Activated CD8-positive, alpha-beta memory T cell treated with anti-CD3 and anti-CD28 coated beads for 1 hour (primary cell): ENCODE measurements at places on chromosomes 6 and 20.

- DNase-seq, result no peak
Observed at GRCh38 chr6:119043783-119044182, 34.7 kb downstream of the FAM184A start.

DNA sequence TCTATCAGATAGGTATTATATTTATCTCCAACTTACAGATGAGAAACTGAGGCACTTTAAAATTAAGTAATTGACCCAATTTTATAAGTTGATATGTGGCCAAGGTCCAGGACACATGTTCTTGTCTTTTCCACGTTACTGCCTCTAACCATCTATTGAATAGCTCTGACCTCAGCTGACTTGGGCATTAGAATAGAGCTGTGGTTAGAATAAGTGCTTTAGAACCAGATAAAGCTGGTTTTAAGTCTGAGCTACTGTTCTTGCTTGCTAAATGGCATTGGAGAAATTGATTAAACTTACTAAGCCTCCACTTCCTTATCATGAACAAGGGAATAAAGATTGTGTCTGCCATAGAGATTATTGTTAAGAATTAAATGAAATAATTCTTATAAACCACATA, 147.8 kb upstream of the DTNBP1 start:
- DNase-seq, result no peak

DNA sequence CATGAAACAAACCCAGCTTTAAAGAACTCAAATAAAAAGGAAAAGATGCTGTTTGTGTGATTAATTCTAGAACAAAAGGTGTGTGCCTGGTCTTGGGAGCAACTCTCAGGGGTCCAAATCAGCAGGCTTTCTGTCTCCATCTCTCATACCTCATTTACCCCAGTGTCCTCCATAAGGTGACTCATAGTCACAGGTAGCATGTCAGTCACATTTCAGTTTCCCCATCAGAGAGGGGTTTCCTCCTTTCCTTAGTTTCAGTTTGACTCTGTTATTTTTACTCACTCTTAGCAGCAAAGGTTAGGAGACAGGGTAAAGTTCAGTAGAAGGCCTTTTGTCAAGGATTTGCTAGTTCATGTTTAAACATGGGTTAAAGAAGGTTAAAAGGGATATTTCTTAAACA, 46.2 kb downstream of the OGFRL1 start:
- DNase-seq, result no peak

DNA sequence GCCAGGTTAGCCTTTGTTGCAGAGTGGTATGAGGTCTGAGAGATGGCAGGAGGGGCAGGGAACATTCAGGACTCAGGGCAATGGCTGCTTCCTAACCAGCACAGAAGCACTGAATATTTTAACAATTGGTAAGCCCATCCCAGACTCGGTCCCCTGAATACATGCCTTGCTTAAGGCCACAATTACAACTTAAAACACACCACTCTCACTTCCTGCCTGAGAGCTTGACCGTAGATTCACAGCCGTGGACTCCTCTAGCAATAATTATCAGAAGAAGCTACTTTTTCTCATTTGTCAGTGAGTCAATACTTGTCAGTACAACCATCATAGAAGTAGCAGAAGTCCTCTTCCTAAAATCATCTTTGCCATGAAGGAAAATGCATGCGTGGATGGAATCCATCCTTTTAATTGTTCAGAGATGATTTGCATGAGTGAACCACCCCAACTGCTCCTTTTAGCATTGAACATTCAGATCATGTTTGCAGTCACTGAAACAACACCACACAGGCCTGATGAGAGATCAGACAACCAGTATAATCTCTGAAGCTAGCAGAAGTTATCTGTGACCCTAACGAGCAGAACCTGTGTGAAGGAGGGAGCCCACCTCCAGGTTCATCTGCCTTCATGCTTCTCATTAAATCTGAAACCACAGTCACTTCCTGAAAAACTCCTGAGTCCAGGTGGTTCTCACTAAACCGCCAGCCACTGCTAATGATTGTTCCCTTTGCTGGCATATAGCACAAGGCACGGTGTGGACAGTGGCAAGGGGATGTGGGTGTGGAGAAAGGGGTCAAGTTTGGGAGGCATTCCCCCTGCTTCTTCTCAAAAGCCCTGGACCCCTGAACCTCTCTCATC, 333.9 kb upstream of the CNR1 start:
- no peak for DNase-seq

GRCh38 chr6:99603421-99604165, 3.0 kb upstream of the PRDM13 start:
- DNase-seq, result no peak

DNA sequence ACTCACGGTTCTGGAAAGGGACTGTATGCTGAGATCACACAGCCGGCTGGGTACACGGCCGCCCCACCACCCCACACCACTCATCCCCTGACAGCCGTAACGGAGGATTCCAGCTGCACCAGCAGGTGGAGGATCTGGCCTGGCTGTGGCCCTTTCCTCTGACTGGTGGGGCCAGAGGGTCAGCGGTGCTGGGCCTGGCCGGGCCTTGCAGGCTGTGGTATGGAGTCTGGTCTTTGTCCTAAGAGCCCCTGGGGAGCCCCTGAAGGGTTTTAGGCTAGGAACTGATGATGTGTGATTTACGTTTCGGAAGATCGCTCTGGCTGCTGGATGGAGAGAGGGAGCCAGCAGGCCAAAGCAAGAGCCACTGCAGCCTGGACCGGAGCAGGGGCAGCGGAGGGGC, 26.6 kb downstream of the NOL4L start:
- no peak for DNase-seq

GRCh38 chr6:148507774-148508173, 165.1 kb downstream of the SASH1 start:
- no peak for DNase-seq

GRCh38 chr6:157539421-157539822, 158.4 kb downstream of the ZDHHC14 start:
- DNase-seq, result no peak

DNA sequence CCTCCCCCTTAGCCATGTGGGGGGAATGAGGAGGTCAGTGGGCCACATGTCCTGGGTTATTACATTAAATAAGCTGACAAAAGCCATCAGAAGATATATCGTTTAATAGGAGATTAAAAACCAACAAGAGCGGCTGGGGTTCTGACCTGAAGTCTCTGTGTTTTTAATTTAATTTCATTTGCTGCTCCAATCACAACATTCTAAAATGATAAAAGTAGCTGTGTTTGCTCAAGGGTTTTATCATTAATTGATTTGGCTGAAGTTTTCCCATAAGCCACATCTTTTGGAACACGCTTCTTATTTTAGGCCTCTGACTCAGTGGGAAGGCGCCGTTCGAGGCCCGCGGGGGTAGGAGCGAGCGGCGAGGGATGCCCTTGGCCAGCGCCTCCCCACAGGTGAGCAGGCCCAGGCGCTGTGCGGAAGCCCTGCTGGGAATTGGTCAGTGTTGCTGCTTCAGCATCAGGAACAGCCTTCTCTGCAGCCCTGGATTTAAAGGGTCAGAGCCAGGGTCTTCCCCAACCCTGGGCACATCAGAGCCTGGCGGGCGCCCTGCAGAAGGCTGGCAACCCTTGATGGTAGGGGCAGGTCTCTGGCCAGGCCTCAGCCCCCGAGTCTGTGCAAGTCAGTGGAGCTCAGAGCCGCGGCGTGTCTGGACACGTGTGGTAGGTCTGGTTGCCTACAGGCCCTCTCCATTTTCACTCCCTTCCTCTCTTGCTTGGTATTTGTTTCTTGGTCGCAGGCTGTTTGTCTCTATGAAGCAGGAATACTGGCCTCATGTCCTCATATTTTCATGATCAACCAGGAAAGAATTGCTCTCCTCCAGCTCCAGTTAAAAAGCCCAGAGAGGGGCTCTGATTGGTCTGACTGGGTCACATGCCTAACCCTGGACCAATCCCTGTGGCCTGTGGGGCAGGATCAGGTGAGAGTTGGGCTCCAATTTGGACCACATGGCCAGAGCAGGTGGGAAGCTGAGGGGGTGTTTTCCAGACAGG, 30.9 kb upstream of the MLN start:
- DNase-seq, result no peak

DNA sequence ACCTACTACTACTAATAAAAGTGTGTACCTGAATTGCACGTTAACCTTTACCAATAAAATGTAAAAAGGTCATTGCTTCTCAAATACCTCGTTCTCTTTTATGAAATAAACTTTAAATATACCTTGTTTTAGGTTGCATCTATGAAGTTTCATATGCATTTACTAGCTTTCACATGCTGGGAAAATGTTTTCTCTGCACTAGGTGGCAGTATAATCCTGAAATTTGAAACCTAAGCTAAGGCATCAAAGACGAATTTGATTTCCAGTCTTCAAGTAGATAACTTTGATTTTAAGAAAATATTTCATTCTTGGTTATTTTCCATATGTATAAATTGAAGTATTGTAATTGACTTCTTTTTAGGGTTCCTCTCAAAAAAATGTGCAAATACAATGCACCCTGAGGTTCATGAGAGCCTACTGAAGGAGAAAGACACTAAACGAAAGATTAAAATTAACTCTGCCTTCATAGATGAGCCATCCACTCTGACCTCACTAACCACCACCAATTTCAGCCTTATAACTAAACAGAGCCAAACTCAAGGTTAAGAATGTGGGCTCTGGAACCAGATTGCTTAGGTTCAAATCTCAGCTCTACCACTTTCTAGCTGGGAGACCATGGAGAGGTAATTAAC, 7.3 kb upstream of the COL9A1 start:
- no peak for DNase-seq

DNA sequence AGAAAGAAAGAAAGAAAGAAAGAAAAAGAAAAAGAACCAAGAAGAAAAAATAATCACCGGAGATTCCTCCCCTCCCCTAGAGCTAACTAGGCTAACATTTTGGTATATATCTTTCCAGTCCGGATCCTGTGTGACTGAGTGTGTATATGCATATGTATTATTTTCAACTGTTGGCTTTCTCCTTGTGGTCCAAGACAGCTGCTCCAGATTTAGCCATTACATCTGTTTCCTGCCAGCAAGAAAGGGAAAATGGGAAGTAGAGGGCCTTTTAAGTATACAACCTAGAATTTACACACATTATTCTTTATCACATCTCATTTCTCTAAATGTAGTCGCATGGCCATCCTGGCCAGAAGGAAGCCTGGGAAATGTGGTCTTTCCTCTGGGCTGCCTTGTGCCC, 15.2 kb downstream of the SLC52A3 start:
- DNase-seq, result no peak

DNA sequence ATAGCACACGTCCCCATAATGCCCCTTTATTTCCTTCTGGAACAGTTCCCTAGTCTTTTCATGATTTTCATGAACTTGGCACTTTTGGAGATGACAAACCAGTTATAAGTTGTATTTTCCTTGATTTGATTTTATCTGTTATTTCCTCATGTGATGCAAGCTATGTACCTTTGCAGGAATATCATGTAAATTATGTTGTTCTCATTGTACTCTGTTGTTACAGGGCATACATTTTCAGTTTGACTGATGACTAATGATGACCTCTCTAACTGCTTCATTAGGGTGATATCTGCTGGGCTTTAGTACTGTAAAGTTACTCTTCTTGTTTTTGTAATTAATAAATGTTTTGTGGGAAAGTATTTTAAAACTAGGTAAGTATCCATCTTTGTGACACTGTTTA, 147.3 kb downstream of the ZFAND3 start:
- DNase-seq, result no peak

DNA sequence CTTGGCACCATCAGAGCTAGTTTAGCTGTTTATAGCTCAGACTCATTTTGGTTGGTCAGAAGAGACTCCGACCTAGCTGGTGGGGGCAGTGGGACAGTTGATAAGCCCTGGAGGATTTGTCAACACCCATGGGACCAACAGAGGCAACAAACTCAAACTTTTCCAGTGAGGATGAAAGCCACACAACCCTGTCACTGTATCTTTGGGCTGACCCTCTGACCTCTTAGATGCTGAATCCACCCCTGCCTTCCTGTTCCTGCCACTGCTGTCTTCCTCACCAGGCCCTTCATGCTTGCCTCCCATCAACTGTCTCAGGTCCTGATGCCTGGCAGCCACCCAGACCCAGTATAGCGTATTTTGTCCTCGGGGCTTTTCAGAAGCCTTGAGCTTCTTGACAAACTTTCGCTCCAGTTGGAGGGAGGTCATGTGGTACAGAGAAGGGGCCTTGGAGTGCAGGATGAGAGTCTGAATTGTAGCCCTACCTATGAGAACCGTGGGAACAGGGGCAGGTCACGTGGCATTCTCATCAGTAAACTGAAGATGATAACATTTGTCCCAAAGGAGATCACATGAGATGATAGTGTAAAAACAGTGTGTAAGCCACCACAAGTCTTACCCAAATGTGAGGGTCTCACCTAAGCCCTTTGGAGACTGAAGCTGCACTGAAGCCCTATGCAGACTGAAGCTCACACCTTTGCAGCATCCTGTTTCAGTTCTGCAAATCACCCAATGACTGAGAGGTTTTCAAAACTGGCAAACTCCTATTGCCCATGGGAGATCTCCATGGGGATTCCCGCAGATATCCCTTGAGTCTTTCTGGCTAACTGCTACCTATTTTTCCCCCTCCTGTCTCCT, 72.0 kb upstream of the F13A1 start:
- DNase-seq, result no peak

DNA sequence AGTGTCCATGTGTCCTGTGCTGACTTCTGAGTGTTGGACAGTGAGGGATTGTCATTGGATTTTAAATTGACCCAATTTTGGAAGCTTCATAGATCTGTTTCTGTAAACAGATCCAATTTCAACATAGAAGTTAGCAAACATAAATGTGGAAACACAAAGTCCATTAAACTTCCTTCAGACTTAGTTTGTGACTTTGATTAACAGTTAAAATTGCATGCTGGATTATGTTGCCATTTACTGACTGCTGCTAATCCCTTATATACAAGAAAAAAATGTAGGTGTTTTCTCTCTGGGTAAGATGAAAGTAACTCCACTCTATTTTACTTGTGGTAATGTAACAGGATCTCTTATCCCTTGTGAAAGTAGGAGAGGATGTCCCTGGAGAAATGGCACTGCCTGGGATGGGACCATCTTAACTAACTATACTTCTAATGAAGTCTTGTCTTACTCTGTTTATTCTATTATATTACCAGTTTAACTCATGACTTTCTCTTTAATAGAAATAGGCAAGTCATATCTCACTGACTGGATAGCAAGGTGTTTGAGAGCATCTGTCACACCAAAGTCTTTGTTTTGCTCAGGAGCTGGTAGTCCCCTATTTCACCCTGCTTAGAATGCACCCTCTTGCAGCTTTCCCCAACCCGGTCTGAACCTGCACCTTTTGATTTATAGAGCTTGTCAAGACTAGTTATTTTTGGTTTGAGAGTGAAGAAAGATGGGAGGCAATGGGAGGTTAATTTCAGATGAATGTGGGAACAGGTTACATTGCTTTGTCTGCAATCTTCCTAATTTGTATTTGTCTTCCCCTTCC, 7.2 kb downstream of the TPX2 start:
- no peak for DNase-seq

- no peak for DNase-seq
Observed at GRCh38 chr6:141677598-141678211, 455.0 kb upstream of the GJE1 start.

DNA sequence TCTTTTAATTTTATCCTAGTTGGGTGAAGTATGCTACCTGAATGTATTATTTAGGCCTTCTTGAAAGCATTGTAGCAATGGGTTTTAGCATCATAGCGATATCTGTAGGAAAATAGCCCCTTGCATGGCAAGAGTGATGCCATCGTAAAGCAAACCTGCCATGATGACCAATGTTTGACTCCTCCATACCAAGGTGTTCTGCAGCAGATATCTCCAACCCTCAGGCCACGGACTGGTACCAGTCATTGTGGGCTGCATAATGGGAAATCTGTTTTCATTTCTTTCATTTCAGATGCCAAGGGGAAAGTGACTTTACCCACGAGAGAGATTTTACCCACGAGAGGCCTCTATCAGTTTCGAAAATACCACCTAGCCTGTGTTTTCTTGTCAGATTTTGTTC, 6.2 kb downstream of the TXLNB start:
- DNase-seq, result no peak
